ENCODE measurements at places on chromosomes 6 and 20.
A peak's percentile ranks its signal among the peaks of the same experiment; 100 is the strongest.

GRCh38 chr20:53866794-53867740 lies 203.3 kb downstream of the BCAS1 start:
- DNase-seq = no peak

DNA sequence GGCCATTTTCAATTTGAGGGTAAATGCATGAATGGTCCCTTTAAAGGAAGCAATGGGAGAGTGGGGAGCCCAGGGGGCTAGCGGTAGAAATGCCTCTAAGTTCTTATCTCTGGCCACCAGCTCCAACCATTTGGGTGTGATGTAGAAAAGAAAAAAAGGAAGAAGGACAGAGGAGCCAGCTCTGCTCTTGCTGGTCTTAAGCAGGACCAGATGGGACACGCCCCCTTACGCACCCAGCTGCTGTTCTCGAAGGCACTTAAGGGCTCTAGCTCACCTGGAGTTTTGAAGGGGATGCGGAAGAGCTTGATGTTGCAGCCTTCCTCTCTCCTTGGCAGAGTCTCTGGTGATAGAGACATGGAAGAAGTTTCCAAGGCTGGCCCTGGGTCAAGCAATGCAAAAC lies 59.5 kb upstream of the RNF144B start:
- DNase-seq = peak; percentile 18

- DNase-seq = no peak
Observed at GRCh38 chr6:27472182-27472616, 706 bp downstream of the ZNF184 start.

GRCh38 chr6:149965194-149966020 lies 1.7 kb downstream of the ULBP1 start:
- DNase-seq = no peak

DNA sequence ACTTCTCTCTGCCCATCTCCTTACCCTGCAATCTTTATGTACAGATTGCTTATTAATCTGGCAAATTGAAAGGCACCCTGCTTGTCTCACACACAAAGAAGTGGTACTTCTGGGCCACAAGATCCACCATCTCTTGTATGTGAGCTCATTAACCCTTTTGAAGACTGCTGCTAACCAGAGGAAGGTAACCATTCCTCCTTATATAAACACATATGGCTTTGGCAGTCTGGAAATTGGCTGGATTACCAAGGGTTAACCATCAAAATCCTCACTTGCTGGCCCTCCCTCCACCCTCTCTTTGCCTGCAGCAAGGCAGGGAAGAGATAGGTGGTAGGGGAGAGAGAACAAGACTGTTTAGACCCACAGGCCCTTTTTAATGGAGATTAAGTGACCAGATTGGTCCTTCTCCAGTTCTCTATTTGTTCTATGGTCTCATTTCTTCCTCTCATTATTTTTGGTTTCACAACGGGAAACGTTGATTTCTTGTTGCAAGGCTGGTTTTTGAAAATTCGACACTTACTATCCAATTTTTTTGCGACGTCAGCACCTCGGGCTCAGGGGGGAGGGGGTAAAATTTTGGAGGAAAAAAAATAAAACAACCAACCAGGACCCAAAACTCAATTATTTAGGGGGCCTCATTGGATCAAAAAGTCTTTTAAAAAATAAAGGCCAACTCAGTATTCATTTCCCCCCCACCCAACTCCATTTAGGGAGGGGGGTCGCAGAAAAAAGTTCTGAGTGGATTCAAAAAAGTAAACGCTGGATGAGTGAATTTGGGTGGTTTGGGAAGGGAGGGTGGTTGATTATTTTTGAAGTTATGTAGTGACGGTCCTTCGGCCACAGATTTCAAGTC lies 859 bp downstream of the PPP1R10 start:
- no peak for DNase-seq

DNA sequence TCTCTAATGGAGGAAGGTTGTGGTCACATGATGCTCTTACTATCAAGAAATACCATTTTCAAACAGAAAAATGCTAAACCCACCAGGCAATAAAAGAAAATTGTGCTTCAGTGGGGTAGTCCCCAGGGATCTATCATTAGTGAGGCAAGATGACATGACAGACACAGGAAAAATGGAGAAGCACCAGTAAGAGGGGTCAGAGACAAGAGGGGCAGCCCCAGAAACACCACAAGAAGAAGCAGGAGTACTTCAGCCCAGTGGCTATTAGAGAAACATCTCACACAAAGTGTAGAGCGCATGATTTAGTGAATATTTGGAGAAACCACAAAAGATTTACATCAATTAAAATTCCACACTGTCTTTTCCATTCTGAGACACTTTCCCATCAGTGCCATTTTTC lies 10.2 kb upstream of the TMEM200A start:
- no peak for DNase-seq

DNA sequence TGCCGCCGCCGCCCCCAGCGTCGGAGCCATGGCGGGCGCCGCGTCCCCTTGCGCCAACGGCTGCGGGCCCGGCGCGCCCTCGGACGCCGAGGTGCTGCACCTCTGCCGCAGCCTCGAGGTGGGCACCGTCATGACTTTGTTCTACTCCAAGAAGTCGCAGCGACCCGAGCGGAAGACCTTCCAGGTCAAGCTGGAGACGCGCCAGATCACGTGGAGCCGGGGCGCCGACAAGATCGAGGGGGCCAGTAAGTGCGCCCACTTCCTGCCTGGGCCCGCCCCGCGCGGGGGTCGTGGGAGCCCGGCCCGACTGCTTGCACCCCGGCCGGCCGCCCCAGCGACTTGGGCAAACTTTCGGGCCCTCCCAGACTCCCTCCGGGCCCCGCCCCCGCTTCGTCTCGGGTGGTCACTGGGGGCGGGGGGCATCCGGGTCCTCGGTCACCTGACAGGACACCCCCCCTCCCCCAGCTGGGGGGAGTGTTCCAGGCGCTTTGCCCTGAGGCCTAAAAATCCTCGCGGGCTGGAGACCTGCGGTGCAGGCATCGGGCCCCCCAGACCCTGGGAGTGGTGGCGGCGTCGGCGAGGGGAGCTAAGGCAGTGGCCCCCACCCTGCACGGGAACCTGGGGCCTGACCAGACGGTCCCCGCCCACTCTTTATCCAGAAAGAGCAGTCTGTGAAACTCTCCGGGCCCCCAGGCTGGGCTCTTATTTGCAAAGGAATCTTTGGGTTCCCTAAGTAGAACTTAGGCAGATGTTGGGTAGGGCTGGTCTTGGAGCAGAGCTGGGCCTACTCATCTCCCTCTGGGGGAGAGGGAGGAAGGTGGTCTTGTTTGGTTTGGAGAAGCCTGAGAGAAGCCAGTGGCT lies 501 bp downstream of the PLCG1 start:
- DNase-seq = peak; percentile 33

- DNase-seq = no peak
Observed at GRCh38 chr6:112172540-112172939, 81.8 kb downstream of the LAMA4 start.

DNA sequence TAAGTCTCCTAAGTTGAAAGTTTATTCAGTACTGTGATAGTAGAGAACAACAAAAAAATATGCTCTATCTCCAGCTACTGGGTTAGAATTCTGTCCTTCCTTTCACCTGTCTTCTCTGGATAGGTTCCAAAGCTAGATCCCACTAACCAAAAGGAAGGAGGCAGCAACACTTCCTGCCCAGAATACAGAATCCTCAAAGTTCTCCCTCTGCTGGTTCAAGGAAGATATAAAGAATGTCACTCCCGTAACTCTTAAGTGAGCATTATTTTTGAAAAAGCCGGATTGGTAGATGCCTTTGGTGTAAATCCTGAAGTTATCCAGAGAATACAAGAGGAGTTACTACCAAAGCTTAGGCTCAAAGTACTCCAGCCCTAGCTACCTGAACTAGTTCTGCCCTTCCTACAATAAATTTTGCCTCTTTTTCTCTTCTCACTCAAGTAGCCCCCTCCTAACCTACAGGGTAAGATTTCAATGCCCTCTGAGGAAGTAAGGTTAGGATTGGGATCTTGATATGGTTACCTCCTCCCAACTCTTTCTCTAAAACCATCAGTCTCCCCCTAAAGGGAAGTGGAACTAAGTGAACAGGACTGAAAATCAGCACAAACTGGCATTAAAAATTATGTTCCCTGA lies 26.0 kb upstream of the CRIP3 start:
- DNase-seq = peak; percentile 47

- no peak for DNase-seq
Observed at GRCh38 chr20:32201296-32201976, 6.1 kb downstream of the PLAGL2 start.

- DNase-seq = no peak
Observed at GRCh38 chr6:41050536-41050935, 2.5 kb upstream of the APOBEC2 start.

DNA sequence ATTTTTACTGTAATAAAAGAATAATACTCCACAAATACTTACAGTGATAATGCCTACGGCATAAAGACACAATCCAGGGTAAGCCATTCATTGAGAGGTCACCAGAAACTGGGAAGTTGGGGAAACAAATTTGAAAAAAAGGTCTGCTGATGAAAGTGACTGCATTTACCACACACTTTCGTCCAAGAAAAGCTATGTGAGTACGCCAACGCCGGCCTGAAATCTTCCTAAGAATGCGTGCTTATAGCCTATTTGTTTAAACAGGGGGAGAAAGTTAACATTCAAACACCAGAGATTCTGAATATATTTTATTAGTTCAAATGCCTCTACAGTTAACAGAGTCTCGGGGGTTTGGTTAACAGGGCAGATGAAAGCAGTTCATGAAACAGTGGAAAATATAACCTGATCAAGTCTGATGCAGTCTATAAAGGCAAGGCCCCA lies 657 bp upstream of the LTV1 start:
- no peak for DNase-seq

DNA sequence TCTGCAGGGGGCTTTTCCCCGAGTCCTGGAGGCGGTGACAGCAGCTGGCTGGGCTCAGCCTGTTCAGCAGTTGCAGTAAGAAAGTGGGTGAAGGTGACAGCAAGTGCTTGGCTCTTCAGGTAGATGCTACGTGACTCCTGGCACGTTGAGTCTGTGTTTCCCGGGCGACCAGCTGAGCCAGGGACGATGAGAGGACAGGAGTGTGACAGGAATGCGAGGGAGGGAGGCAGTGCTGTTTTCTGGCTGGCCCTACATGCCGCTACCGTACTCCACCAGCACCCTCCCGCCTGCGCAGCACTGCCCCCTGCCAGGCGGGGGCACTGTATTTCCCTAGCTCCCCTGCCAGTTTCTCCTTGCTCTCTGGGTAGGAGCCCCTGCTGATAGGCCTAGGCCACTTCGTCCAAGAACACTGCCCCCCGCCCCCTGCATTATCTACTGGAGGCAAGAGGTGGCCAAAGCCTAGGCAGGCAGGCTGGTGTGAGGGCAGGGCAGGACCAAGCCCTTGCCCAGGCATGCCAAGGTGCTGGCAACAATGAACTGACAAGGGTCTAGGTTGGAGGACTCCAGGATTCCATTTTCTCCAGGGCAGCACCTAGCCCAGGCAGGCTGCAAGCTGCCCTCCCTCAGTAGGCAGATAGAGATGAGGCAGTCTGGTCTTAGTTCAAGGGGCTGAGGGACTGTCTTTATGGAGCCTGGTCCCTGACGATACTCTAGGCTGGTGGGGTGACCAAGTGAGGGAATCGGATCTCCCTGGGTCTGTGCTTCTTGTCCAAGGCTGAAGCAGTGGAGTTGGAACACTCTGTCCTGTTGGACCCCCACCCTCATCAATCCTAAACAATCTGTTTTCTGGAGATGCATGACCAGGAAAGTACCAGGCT lies 19.2 kb downstream of the MRPS18A start:
- no peak for DNase-seq

DNA sequence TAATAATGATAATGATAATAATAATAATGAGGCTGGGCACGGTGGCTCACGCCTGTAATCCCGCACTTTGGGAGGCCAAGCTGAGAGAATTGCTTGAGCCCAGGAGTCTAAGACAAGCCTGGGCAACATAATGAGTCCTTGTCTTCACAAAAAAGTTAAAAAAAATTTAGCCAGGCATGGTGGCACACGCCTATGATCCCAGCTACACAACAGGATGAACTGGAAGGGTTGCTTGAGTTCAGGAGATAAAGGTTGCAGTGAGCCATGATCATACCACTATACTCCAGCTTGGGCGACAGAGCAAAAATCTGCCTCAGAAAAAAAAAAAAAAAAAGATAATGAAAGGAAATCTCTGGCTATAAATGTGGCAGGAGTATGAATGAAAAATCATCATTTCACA lies 213.4 kb downstream of the HIVEP2 start:
- no peak for DNase-seq

- DNase-seq = peak; percentile 16
Observed at GRCh38 chr6:81969814-81970213, 217.3 kb upstream of the TENT5A start.

DNA sequence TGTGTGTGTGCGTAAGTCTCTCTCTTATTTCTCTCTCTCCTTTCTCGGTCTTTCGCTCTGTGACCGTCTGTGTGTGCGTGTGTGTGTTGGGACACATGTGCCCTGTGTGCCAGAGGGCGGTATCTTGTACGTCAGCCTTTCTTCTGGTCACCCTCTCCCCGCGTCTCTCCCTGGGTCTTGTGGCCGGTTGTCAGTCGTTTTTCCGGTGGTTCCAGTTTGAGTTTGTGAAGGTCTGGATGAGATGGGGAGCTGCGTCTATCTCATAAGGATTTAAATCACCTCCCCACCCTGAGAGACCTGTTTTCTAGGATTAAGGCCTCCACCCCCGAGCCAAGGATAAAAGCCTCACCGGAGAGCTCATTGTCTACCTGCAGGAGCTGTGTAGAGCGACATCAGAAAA lies 295.5 kb upstream of the ZNF337 start:
- no peak for DNase-seq

DNA sequence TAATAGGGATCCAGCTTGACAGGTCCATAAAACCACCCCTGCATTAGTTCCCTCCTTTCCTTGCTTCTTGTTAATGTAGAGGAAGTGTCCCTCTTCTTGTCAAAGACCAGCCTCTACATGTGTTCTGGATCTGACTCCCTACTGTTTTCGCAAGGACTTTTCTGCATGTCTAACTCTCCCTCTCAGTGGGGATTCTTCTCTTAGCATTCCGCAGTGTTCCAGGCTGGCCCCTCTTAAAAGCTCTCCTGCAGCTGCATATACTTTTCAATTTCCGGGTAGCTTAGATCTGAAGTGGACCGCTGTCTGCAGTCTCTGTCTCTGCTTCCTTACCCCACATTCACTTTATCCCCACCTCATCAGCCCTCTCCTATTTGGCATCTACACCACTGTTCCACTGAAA lies 96.1 kb upstream of the MAN1A1 start:
- no peak for DNase-seq

GRCh38 chr6:84728602-84729001 lies 35.8 kb downstream of the TBX18 start:
- DNase-seq = no peak

DNA sequence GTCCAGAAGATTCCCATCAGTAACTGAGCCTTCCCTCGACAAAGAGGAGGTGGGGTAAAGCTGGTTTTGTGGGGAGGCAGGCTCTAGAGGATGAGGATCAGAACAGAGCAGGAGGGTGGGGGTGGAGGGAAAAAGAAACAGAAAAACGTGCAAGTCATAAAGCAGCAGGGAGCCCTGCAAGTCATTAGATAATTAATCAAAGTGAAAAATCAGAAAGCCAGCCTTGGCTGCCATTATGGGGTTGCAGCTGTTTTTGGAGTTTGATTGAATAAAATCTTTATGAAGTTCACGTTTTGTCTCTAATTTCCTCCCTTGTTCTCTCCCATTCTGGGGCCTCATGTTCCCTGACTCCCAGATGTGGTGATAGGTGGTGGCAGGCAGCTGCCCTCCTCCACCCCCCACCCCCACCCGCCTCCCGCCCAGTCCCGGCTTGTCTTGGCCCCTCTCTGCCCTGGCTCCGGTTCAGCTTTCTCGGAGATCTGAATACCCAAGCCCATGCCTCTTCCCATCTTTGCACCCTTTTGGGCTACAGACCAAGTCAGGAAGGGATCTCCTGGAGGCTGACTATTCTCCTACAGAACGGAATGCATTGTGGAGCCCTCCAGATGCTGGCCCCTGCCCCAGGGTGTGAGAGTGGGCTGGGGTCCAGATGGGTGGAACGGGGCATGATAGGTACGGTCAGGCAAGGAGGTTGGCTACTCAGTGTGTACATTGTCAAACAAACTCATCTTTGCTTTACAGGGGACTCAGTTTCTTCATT lies 141.8 kb downstream of the CDC5L start:
- DNase-seq = no peak
